Neural crest cell (in vitro differentiated cells): ENCODE measurements at places on chromosomes 16 and 17.

GRCh38 chr17:14429084-14429483 lies 128.2 kb downstream of the HS3ST3B1 start:
- no peak for DNase-seq

GRCh38 chr16:55711959-55712876 lies 56.4 kb downstream of the SLC6A2 start:
- peak; percentile 79 for DNase-seq

DNA sequence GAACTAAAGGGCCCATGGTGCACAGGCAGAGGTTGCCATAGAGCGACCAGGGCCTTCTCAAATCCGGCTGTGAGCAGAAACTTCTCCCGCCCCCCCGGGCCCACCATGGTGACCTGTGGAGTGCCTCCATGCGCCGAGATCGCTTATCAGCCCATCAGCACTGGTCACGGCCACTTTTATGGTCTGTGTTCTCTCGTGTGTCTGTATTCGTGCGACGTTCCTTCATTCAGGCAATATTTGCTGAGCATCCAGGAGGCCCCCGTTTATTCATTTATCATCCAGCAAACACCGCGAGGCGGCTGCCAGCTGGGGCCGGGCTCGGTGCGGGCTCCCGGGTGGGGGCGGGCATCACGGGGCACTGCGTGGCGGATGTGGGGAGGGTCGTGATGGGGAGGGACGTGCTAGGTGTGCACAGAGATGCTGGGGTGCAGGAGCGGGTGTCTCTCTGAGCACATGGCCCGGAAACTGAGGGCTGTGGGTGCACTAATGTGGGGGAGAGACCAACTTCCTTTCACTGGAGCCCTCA lies 88.0 kb upstream of the CBX4 start:
- no peak for DNase-seq

DNA sequence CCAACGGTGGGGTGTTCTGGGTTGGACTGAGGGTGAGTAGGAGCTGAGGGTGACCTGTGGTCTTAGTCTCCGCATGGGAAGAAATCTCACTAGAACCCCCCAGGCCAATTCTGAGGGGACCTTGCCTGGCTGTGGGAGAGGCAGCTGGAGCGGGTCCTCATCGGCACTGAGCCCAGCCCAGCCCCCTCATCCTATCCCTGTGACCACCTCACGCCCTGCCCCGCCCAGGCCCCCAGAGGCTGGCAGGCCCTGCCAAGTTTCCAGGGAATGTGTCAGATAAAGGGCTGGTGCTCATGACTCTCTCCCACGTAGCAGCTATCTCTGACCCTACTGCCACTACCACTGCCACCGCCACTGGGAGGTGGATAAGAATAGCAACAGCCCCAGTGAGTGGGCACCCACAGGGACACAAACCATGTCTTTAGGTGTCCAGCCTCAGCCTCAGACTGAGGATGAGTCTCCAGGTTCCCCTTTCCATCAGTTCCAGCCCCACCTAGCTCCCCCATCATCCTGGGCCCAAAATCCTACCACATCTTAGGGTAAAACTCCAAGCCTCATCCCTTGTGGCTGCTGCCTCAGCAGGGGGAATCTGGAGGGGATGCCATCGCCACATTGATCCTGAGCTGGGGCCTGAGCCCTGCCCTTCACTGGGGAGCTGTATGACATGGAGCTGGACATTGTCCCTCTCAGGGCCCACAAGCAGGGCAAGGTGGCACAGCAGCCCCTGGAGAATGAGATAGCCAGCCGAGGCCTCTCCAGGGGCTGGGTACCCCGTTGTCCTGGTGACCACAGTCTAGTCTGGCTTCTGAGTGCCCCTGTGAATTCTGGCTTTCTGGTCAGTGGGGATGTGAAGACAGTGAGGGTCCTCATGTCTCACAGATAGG lies 14.9 kb downstream of the CDH16 start:
- no peak for DNase-seq
